ENCODE measurements at places on chromosomes 7 and 10.

- DNase-seq: no peak
Observed at GRCh38 chr7:6288270-6288860, 15.9 kb upstream of the CYTH3 start.

- DNase-seq: no peak
Observed at GRCh38 chr7:2510130-2510776, 9.3 kb upstream of the LFNG start.

GRCh38 chr10:78455236-78455635 lies 421.6 kb downstream of the RPS24 start:
- DNase-seq: no peak

GRCh38 chr10:131762789-131763696 lies 137.8 kb upstream of the PPP2R2D start:
- DNase-seq: no peak

GRCh38 chr10:69359148-69359547 lies 57.6 kb downstream of the TACR2 start:
- no peak for DNase-seq

GRCh38 chr7:14170872-14171271 lies 181.4 kb upstream of the ETV1 start:
- no peak for DNase-seq

DNA sequence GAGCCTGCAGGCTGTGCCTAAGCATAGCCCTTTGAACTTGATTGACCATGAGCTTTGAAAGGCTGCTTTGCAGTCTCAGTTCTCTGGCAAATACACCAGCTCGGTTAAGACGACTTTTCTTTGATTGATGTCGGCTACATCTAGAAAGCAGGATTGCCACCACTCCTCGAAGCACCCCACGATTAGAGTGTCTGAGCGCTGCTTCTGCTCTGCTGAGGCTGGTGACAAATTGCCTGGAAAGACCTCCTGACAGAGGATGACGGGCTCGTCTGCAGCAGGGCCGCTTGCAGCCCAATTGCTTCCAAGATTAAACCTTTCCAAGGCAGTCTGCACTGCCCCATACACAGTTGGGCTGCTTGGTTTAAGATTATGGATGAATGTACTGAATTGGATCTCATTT lies 182.0 kb downstream of the CUX1 start:
- DNase-seq: no peak

DNA sequence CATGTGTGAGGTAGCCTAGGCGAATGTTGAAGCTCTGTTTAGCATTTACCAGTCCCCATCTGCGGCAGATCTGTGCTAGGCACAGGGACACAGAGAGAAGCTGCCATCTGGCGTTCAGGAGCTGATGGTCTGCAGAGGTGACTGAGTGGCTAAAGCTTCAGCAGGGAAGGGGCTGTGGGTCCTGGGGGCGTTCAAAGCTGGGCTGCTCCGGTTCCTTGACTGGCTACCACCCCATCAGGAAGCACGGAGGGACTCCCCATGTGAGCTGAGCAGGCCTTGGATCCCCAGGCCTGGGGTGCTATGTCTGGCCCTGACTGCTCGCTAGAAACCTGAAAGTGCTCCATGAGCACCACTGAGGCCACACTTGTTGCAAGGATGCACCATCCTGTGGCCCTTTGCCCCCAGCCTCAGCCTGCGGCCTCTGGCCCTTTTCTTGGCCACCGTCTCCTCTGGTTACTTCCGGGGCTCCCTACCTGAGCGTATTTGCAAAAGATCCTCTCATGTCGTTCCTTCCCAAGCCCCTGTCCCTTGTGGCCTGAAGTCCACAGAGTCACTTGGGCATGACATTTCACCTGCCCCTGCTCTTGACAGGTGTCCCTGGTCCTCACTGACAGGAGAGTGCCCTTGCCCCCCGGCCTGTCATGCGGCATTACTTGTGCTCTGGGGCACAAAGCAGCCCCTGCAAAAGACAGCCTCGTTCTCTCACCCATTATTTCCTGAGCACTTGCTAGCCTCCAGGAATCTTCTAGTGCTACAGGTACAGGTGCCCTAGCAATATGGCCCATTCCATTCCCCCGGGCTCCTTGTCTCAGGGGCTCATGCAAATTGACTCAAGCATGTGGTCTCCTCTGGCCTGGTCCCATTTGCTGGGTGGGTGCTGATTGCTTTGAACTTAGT lies 108.1 kb downstream of the GLRX3 start:
- no peak for DNase-seq

- no peak for DNase-seq
Observed at GRCh38 chr10:80485946-80486764, 32.0 kb downstream of the TSPAN14 start.

- no peak for DNase-seq
Observed at GRCh38 chr7:157392256-157393037, 55.6 kb downstream of the DNAJB6 start.

- no peak for DNase-seq
Observed at GRCh38 chr7:147235645-147236382, 1119.2 kb downstream of the CNTNAP2 start.

GRCh38 chr10:72258617-72259016 lies 15.1 kb upstream of the DDIT4 start:
- DNase-seq: no peak

DNA sequence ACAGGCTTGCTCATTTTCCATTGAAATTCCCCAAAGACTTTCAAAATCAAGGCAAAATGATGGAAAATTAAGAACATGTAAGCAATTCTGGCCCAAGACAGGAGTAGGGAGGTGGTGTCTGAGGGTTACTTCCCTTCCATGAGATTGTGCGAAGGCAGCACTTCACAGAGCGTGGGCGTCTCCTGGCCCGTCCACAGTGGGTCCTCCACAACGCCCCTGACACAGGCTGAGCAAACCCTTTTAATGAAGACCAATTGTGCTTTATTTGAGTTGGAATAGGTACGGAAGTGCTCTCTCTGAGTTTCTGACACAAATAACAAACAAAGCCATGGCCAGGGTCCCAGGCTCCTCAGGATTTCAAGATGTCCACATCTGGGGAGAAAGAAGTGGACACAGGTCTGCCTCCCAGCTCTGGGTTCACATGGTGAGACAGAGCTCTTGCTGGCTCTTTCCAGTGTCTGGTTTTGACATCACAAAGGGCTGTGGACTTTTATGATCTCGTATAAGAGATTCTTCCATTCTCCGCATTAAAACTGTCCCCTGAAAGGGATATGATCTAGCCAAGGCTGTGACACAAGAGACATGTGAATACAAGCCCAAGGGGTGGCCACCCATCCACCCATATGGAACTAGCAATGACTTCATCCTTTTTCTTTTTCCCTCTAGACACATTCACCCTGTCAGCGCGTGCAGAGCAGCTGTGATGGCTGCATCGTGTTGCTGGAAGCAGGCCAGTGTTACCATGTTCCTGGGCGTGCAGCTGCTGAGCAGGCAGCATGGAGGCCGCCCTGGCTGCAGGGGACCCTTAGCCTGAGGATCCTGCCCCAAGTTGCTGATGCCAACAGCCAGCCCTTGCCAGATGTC lies 145.6 kb downstream of the ADAM12 start:
- no peak for DNase-seq

DNA sequence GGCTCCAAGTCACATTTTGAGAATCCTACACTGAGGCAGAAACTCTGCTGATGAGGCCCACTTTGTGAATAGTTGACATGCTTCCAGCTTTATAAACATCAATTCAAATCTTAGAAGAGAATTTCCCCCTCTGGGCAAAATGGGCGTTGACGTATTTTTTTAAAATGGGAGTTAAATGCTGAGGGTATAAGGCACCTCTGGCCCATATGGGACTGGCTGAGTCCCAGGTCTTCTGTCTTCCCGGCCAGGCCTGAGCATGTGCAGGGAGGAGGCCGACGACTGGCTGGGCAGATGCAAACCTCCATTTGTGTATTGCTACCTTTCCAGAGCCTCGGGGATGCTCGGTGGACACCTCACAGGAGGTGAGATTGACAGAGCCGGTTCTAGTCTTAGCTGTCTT lies 37.7 kb downstream of the BUB3 start:
- DNase-seq: no peak

- no peak for DNase-seq
Observed at GRCh38 chr7:22193450-22193983, 163.4 kb downstream of the RAPGEF5 start.

DNA sequence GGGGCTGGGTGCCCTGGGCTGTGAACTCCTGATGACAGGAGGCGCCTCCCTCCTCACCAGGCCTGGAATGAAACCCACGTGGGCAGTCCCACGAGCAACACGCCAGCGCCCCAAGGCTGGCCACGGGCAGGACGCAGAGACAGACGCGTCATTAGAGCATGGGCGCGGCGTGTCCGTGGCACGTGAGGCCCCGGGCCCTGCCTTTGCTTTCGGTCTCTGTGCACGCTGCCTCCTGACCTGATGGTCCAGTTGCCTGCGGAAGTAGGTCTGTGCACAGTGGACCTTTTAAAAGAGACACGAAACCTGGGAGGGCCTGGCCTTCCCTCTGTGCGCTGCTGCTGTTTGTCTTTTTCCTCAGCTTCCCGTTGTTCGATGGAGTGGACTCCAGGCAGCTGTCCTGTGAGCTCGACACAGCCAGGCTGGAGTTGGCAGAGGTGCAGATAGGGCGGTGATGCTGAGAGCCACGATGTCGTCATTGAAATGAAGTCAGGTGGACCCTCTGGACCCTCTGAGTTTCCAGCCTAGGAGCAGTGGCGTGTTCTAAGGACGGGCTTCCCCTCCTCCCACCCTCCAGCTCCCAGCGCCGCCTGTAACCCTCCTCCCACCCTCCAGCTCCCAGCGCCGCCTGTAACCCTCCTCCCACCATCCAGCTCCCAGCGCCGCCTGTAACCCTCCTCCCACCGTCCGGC lies 40.1 kb upstream of the CFAP46 start:
- no peak for DNase-seq

GRCh38 chr7:2116989-2117591 lies 115.7 kb downstream of the MAD1L1 start:
- DNase-seq: no peak

- DNase-seq: no peak
Observed at GRCh38 chr10:51462076-51462779, 237.2 kb downstream of the CSTF2T start.

DNA sequence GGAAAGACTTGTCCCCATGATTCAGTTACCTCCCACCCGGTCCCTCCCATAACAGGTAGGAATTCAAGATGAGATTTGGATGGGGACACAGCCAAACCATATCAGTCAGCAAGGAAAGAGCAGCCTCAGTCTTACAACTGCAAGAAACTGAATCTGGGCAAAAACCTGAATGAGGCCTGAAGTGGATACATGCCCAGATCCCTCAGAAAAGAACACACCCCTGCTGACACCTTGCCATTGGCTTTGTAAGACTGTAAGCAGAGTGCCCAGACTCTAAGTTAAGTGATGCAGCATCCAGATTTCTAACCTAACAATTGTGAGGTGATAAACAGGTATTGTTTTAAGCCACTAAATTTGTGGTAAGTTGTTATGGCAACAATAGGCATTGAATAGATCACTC lies 670.8 kb downstream of the SORCS1 start:
- no peak for DNase-seq

GRCh38 chr10:24824536-24824935 lies 100.8 kb upstream of the ARHGAP21 start:
- DNase-seq: no peak

DNA sequence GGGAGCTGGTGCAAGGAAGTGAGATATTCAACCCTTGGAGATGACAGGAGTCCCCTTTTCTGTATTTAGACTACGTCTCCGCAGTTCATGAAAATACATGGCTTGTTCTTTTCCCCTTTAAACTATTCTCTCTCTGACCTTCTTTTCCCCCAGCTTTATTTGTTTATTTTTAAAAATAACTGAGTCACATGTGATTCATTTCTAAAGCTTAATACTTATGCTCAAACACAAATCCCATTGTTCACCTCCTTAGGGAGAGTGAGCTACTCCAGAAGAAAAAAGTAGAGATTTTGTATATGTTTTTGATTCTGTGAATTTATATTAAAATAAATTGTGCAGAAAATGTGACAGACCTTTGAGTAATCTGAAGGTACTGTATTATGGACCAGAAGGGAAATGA lies 35.9 kb upstream of the FZD1 start:
- no peak for DNase-seq

DNA sequence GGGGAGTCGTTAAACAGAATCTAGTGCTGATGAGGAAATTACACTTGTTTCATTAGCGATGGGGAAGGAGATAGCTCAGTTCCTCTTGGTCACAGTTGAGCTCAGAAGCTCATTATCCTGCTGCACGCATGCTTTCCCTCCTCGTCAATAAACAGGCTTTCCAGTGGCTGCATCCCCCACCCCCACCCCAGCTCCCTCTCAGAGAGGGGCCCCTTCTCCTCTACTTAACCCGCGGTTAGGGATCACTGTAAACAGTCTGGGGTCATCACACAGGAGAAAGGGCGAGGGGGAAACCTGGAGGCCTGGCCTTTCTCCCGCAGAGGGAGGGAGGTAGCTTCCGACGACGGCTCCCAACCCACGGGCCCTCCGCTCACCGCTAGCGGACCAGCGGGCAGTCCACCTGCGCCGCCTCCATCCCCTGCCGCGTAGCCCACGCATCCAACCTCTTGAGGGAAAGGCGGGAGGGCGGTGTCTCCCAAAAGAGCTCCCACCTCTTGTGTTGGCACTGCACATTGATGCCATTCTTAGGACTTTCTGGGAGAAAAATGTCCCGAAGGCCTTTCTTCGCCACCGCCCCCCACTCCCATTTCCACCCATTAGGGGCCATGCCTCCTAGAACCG lies 80.8 kb downstream of the PAX2 start:
- DNase-seq: no peak

DNA sequence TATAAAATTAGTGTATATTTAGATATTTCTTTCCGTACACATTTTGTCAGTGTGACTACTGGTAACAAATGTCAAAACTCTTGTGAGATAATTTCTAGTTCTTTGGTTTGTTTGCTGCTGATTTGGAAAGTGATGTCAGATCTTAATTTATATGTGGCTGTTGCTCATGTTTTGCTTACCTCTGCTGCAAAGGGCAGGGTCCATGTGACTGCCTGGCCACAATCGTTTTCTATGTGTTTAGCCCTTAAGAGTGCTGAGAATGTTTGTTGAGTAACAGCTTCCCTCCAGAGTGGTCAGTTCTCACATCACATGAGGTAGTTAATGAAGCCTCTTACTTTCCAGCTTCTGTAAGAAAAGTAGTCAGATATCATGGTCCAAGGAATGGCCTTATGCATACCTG lies 4.2 kb downstream of the NRBF2 start:
- no peak for DNase-seq

GRCh38 chr7:7237201-7237977 lies 55.0 kb downstream of the C1GALT1 start:
- no peak for DNase-seq

DNA sequence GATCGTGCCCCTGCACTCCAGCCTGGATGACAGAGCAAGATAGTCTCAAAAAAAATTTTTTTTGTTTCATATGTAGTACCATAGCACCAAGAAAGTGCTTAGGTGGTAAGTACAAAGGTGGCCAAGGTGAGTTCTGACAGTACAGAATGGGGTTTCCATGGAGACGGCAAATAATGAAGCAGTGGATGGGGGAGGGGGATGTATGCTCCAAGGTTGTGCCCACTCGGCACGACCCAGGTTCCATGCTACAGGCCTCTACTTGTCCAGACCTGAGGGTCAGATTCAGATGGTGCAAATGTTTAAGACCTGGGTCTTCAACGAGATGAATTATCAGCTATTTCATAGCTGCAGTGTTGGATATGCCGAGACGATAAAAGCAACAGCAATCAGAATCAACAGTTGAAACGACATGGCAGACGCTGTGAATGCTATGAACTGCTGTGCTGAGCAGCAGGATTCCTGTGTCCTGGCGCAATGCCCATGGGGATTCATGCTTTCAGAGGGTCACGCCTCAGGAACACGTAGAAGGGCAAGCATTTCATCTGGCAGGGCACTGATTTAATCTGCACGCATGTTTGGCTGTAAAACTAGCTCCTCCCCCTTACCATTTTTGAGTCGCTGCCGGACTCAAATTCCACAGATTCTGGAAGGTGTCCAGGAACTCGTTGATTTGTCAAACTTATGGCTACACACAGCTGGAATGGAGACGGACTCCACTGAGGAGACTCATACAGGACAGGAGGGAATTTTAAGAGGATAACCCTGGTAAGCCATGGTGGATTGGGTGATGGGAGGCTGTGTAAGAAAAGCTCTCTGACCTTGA lies 256.5 kb downstream of the FRMD4A start:
- DNase-seq: no peak
